ENCODE measurements at places on chromosomes 7 and 10.

DNA sequence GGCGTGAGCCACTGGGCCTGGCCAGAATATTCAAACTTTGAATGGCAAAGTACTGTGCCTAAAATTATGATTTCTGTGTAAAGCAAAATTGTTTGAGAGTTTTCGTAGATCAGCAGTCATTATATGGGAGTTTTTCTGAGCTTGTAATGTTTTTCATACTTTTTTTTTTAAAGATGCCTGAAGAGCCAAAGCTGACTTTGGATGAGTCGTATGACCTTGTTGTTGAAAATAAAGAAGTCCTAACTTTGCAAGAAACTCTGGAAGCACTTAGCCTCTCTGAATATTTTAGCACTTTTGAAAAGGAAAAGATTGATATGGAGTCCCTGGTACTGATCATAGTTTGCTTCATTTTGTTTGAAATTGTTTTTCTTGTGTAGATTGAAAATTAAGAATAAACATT lies 26.7 kb downstream of the SEC23IP start:
- DNase-seq: no peak
- peak overlapping the region; percentile 78 for H3K27ac ChIP-seq
- H3K4me3 ChIP-seq: no peak overlapping the region
- peaks cover 27% of the 10 kb centered on the region for H3K36me3 ChIP-seq

- H3K27ac ChIP-seq: no peak overlapping the region
- H3K4me1 ChIP-seq: peaks cover 9% of the 10 kb centered on the region
- H3K4me3 ChIP-seq: no peak overlapping the region
- DNase-seq: peak; percentile 35
These were observed 21.0 kb downstream of the ASB13 start for GRCh38 chr10:5645375-5645774.

DNA sequence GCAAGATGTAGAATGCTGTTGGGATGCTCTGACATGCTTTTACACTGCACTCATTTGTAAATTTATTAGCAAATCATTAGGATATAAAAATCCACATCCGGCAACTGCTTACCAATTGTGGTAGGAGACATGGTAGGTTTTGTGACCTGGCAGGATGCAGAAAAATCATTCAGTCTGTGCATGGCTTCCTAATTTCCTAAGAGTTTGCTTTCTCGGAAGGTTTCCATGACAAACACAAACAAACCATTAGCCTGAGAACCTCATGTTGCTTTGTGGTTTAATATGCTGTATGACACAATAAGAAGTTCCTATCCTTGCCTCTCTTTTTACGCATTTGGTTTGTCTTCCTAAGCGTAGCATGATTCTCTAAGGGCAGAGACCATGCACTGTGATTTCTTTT lies 14.7 kb upstream of the LMBR1 start:
- no peaks in the 10 kb centered on the region for H3K36me3 ChIP-seq
- H3K4me1 ChIP-seq: peaks cover 3% of the 10 kb centered on the region
- DNase-seq: no peak
- H3K27me3 ChIP-seq: peaks cover 11% of the 10 kb centered on the region
- H3K27ac ChIP-seq: no peak overlapping the region

DNA sequence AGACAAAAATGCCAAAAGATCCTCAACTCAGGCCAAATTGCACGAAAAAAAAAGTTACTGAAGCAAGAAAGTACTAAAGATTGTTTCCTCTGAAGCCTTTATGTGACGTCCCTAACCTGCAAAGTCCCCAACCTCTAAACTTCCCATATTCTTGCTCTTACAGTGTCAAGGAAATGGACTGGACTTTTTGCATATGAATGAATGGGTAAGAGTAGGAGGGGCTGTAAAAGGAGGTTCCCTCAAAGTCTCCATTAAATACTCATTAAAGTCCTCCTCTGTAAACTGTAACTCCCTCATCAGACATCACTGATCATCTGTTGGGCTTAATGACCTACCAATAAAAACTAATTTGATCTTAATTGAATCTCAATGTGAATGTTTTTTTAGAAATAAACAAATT lies 164.8 kb upstream of the STEAP1 start:
- H3K36me3 ChIP-seq: no peaks in the 10 kb centered on the region
- DNase-seq: no peak
- H3K4me1 ChIP-seq: no peaks in the 10 kb centered on the region
- no peak overlapping the region for H3K27ac ChIP-seq
- H3K4me3 ChIP-seq: no peak overlapping the region
- no peaks in the 10 kb centered on the region for H3K27me3 ChIP-seq

DNA sequence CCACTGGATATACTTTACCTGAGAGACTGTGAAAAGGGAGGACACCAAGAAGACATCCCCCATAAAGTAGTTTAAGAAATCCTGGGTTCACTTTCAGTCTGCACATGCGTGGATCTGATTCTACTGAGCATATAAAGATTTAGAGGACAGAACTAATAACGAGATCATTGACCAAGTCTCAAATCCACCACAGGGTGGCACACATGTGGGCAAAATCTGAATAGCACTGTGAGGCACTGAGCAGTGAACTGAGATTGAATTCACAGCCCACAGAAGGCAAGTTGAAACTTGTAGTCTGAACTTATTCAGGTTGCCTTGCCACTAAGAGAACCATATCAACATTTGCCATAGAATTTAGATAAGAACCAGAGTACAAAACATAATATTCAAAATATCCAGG lies 818.6 kb downstream of the GRID1 start:
- no peaks in the 10 kb centered on the region for H3K36me3 ChIP-seq
- H3K27ac ChIP-seq: no peak overlapping the region
- no peak for DNase-seq
- H3K4me1 ChIP-seq: no peaks in the 10 kb centered on the region
- no peak overlapping the region for H3K4me3 ChIP-seq

DNA sequence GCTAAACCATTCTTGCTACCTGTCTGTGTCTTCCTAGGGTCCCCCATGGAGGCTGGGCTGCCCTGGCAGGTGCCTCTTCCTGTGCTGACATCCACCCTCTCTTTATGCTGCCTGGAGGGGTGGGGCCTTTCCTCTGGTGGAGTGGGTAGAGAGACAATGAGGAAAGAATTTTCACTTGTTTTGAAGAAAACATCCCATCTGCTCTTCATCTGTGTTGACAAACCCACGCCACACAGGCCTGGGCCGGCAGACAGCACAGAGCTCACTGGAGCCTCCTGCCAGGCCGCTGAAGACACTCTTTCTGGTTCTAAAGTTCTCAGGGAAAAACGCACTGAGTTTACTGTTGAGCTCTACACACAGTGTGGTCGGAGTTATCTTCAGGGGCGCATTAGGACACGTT lies 328.2 kb downstream of the GLRX3 start:
- H3K4me3 ChIP-seq: no peak overlapping the region
- H3K27me3 ChIP-seq: no peaks in the 10 kb centered on the region
- H3K36me3 ChIP-seq: no peaks in the 10 kb centered on the region
- H3K4me1 ChIP-seq: no peaks in the 10 kb centered on the region
- DNase-seq: no peak

DNA sequence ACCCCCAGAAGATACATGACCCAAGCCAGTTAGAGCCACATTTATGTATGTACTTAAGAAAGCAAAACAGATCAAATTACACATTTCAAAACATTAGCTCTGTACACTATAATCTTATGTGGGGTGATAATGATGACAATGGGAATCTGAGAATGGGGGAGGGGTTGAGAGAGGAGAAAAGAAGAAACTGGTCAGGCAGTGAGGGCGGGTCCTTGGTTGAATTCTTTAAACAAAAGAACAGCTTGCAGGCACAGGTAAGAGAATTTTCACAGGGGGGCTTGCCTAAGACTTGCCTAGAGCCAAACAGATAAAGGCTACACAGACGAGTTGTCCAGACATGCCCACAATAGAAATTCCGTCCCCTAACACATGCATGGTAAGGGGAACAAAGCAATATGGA lies 76.8 kb upstream of the PTER start:
- H3K4me1 ChIP-seq: no peaks in the 10 kb centered on the region
- DNase-seq: no peak
- H3K4me3 ChIP-seq: no peak overlapping the region
- no peaks in the 10 kb centered on the region for H3K36me3 ChIP-seq

DNA sequence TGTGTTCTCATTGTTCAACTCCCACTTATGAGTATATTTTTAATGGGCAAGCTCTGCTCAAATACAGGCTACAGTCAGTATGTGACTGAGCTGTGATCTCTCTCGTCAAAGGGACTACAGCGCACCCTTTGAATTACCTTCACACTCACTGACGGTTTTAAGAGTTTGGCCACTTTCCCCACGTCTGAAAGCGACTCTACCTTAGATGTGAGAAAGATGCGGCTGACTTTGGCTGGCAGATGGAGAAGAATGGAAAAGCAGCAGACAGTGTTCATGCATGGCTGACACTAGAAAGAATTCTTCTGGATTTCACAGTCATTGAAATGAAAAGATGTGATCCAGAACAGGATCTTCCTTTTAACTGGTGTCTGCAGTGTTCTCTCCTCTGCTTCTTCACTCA lies 2.0 kb upstream of the ATRNL1 start:
- no peak overlapping the region for H3K4me3 ChIP-seq
- H3K4me1 ChIP-seq: peaks cover 10% of the 10 kb centered on the region
- H3K36me3 ChIP-seq: no peaks in the 10 kb centered on the region
- H3K27ac ChIP-seq: no peak overlapping the region

- H3K4me1 ChIP-seq: no peaks in the 10 kb centered on the region
- no peak overlapping the region for H3K27ac ChIP-seq
- peaks cover 3% of the 10 kb centered on the region for H3K27me3 ChIP-seq
- no peaks in the 10 kb centered on the region for H3K36me3 ChIP-seq
- no peak for DNase-seq
These were observed 82.5 kb upstream of the CAPZA2 start for GRCh38 chr7:116779931-116780330.

DNA sequence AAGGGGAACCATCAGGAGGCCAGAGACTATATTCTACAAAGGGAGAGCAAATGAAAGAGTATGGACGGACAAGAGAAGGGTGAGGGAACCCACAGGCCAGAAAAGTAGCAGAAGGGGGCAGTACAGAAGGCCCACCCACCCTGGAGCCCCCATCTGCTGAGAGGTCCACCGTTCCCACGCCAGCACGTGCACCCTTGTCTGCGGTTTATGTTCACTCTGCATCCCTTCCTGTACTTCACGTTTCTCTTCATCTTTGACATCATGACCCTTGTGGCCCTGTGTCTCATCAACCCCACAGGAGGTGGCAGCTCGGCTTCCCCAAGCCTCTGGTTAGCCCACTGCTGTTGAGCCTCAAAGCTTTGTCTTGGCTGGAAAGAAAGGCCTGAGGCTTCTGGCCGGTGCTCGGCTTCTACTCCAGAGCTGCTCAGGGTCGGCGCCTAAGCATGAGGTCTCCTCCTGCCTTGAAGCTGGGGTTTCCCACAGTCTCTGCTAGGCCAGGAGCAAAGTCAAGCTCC lies 138.0 kb downstream of the DLG5 start:
- H3K27me3 ChIP-seq: no peaks in the 10 kb centered on the region
- no peak overlapping the region for H3K4me3 ChIP-seq
- H3K36me3 ChIP-seq: peaks cover 2% of the 10 kb centered on the region
- DNase-seq: no peak

DNA sequence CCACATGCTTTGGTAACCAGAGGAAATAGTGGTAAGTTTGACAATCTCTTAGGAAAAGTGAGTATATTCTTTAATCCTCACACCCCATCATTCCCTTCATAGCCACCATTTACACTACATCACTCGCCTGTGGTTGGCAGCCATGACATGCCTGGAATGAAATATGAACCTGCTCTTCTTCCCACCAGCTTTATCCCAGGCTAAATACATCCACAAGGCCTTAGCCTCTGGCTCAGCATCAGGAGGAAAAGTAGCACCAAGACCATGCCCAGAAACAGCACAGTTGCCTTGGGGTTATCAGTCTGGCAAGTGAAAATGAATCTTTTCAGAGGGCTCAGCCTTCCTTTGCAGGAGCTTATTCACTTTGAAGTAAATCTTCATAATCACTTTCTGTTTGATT lies 40.3 kb downstream of the SGCE start:
- peaks cover 2% of the 10 kb centered on the region for H3K4me1 ChIP-seq
- H3K27me3 ChIP-seq: no peaks in the 10 kb centered on the region
- no peak overlapping the region for H3K4me3 ChIP-seq
- H3K36me3 ChIP-seq: no peaks in the 10 kb centered on the region
- DNase-seq: no peak
- no peak overlapping the region for H3K27ac ChIP-seq

- no peak overlapping the region for H3K27ac ChIP-seq
- H3K36me3 ChIP-seq: peaks cover 4% of the 10 kb centered on the region
- peaks cover 4% of the 10 kb centered on the region for H3K4me1 ChIP-seq
- no peak overlapping the region for H3K4me3 ChIP-seq
These were observed 32.5 kb downstream of the C7orf33 start for GRCh38 chr7:148622887-148623585.

DNA sequence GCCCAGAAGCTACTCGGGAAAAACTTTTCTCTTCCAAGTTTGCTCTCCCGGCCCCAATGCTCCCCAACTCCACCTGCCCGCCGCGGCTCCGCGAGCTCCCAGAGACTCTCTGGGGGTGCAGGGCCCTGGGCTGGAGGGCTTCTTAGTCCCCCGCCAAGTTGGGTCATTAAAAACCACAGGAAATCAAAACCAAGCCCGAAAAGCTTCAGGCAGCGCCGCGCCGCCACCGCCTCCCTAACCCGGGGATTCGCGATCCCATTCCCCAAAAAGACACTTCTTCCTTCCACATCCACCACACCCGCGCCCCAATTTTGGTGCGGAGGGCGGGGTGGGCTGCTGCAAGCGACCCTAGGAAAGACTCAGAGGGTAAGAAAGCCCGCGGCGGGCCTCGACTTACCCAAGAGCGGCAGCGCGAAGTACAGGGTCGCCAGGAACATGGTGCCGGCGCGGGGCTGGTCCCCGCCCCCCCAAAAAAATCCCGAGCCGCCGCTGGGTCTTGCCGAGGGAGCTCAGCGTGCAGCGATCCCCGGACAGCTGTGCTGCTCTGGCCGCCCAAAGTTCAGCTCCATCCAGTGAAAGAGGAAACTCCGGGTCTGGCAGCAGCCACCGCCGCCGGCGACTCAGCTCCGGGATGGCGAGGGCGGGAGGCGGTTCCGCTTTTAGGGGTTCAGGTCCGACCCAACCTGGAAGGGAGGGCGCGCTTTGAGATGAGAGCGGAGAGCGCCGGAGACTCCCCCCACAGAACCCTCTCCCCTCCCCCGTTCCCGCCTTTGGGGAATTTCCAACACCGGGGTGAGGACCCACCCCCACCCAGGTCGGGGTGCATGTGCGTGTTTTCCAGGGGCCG lies 1.2 kb downstream of the GFRA1 start:
- H3K27me3 ChIP-seq: peaks cover 23% of the 10 kb centered on the region
- no peak for DNase-seq
- H3K36me3 ChIP-seq: no peaks in the 10 kb centered on the region
- H3K27ac ChIP-seq: no peak overlapping the region
- H3K4me3 ChIP-seq: no peak overlapping the region
